ENCODE measurements at places on chromosomes 7 and 10.

DNA sequence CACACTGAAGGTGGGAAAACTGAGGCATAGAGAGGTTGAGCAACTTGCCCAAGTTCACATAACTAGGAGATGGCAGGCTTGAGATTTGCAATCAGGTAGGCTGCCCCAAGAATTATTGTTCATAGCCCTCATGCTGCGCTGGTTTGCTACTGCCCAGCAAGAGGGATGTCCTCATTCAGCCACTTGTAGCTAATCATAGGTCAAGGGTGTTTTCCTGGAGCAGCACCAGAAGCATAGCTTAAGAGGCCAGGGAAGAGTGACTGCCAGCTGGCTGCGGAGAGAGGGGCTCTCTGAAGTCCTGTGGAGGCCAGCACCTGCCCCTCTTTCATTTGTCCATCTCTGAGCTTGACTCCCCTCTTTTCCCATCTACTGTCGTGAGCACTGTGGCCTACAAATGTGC lies 15.0 kb downstream of the CDHR3 start:
- DNase-seq: peak; percentile 23

GRCh38 chr10:32411797-32412498 lies 34.0 kb upstream of the CCDC7 start:
- no peak for DNase-seq

DNA sequence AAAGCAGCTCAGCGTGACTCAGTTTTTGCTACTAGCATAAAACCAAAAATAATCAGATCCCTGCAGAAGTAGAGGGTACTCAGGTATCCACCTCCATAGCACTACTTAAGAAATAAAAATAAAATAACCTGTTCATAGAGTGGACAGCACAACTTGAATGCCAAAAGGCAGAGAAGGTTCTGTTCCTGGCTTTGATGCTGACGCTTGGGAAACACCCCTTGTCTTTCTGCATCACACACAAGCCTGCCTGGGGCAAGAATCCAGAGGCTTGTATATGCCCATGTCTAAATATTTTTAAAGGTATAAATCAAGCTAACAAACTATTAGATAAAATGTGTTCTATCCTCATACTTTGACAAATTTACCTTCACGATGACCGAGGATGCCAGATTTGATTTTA lies 207.3 kb downstream of the KIAA1217 start:
- no peak for DNase-seq

GRCh38 chr7:42144604-42145003 lies 92.4 kb downstream of the GLI3 start:
- no peak for DNase-seq

DNA sequence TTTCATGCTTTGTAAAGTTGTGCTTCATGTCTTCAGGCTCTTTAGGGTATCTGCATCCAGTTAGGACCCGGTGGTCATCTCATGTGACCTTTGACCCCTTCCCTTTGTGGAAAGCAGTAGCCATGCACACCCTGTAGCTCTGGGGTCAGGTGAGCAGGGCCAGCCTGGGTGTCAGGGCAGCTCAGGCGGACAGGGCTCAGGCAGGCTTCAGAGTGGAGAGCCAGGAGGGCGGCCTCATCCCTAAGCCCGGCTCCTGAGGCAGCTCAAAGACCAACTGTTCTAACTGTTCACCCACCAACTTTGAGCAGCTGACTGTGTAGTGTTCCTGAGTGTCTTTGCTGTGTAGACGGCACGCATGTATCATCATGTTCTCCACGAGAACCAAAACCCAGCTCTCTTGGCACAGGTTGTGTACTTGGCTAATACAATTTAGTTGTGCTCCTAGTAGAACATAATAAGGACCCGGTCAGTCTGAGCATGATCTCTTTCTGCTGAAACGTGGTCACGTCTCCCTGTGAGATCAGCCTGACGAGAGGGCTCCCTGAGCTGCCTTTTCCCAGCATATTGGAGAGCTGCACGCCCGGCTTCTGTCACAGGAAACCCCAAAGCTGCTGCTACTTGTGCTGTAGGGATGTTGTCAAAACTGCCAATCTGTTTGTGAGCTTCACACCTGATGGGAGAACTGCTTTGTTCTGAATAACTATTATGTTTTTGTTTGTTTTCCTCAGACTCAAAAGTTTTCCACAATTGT lies 30.0 kb downstream of the EEPD1 start:
- no peak for DNase-seq

GRCh38 chr10:101095550-101096213 lies 33.9 kb downstream of the KAZALD1 start:
- DNase-seq: peak; percentile 96

DNA sequence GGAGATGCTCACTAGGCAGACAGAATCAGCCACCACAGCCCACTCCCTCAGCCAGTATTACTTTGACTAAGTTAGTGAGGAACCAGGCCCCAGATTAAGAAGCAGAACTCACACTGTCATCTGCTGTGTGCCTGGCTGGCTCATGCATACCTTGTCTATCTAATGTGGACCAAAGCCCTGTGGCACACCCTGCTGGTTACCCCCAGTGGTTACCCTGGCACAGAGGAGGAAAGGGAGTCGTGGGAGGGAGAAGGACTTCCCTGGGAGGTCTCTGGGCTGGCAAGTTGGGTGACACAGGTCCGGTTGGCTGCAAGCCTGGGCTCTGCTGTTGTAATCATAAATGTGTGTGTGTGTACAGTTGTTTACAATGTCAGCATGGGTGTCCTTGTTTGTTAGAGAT lies 7.5 kb upstream of the SH2D4B start:
- no peak for DNase-seq

- DNase-seq: no peak
These were observed 309.5 kb downstream of the ATRNL1 start for GRCh38 chr10:115402699-115403098.

DNA sequence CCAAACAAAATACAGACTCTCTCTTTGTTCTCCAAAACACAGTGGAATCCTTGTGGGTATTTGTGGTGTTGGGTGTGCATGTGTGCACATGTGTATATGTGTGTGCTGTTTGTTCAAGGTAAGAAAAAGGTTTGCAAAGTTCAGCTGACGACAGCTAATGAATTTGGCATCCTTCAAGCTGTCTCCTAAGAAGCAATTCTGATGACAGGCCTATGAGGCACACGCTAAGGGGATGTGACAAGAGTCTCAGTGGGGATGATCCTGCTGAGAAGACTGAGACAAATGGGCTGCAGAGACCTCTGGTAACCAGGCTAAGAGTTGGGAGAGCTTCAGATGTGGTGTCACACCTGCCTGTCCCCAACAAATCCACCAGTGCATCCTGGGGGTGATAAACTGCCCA lies 26.5 kb upstream of the CELF2 start:
- DNase-seq: no peak

DNA sequence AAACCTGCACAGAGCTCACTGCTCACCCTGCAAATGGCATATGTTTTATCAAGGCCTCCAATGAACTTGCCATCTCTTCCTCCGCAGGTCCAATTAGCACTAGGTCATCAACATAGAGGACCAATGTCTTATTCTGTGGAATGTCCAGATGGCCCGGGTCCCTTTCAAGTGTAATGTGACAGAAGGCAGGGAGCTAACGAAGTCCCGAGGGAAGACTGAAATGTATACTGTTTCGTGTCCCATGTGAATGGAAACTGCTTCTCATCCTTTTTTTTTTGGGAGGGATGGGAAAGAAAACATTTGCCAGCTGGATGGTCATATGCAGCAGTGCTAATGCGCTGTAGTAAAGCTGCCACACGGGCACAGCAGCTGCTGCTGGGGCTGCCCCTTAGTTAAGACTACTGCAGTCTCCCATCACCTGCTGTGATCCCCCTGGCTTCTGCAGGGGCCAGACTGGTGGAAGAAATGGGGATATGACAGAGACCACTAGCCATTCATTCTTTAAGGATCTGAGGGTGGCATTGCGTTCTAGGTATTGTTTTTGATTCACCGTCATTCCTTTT lies 61.7 kb upstream of the CCNY start:
- no peak for DNase-seq

DNA sequence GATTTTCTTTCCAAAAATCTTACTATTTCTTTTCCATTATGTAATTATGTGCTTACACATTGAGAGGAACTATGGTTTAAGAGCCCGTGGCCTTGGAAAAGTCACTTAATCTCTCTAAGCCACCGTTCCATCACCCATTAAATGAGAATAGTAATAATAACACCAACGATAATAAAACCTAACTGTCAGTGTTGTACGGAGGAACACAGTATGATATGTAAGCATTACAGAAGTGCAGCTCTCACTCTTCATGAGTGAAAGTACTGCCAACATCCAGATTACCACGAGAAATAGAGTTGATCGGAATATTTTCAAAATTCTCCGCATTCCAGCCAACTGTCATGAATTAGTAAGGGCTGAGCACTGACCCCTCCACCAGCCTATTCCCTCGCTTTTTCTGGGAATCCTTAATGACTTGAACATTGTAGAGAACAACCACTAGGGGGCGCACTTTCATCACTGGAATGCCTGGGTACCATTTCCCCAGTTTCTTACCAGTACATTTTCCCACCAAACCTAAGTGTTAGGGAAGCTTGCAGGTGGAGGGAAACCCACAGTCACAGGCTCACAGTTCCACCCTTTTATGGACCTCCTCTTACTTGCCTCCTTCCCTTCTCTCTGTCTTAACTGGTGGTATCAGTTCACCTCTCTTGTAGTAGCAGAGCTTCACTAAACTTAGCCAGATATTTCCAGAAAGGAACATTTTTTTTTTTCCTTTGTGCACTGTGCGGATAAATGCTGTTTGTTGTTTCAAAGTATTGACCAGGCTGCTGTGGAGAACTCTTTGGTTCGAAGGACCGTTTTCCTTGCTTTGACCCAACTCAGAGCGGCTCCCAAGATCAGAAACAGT lies 27.8 kb downstream of the NKX2-3 start:
- DNase-seq: peak; percentile 66

DNA sequence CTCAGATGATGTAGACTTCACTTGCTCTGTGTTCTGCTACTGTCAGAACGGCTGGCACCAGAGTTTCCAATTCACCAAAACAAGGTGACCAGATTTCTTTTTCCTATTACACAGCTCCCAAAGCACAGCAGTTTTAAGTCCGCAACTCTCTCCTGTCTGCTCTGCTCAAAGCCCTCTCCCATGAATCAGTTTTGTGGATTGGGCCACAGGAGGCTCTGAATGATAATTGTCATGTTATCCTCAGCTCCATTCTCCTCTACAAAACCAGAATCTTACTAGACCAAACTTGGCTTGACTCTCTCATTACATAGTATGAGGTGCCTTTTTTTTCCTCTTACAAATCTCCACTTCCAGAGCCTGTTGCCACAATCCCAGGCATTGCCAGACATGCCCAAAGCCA lies 223.5 kb downstream of the SNX13 start:
- no peak for DNase-seq

- no peak for DNase-seq
These were observed 437.8 kb downstream of the PLXDC2 start for GRCh38 chr10:20254078-20254477.

GRCh38 chr7:15215616-15216015 lies 313.1 kb upstream of the DGKB start:
- no peak for DNase-seq

- no peak for DNase-seq
These were observed 90.4 kb downstream of the ZMIZ1 start for GRCh38 chr10:79159141-79159651.

GRCh38 chr10:125222515-125223308 lies 62.3 kb upstream of the CTBP2 start:
- no peak for DNase-seq

DNA sequence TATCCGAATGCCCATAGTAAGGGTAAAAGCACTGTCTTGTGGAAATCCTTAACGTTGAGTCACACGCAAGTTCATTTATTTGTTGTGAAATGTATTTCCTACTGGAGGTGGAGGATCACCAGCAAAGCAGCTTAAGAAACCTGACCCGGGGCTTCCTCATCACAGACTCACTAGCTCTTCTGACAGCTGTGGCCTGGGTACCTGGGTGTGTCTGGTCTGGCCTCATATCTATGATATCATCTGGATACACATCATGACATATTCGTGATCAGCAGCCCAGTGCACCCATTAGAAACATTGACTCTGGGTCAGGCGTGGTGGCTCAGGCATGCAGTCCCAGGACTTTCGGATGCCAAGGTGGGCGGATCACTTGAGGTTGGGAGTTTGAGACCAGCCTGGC lies 8.8 kb downstream of the DRGX start:
- no peak for DNase-seq

- no peak for DNase-seq
These were observed 21.8 kb downstream of the NT5C2 start for GRCh38 chr10:103171278-103171677.

- no peak for DNase-seq
These were observed 225.2 kb upstream of the TCERG1L start for GRCh38 chr10:131536676-131537075.

DNA sequence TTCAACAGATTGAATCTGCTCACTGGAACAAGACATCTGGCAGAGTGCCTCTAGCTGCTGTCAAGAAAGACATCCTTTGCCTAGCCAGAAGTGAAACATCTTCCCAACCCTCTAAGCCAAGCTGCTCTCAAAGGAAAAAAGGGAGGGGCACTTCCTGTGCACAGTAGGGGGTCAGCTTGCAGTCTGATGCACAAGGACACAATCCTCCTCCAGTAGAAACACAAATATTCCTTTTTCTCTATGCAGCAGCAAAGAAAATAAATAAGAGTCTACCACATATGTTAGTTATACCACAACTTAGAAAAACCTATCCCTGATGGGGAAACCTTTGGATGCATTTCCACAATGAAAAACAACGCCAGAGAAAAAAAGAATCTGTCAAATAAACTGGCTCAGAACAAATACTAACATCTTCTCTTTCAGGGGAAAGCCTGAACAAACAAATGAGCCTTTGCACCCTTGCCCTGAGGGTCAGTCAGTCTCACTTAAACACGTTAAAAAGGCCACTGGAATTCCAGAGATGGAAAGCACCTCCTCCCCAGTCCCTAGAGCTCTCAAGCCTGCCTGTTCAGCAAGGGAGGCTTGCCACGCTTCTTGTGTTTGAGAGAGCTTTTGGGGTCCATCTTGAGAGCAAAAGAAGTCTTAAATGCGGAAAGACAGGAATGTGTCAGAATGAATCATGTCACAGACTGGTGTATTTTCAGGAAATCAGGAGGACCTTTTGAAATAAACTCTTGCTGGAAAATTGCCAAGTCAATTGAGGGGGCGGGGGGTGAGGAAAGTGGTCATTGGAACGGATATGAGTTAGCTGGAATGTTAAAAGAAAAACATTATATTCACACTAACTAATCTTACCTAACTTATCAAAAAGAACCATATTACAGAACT lies 7.5 kb downstream of the LAMB1 start:
- no peak for DNase-seq

GRCh38 chr7:2158331-2159175 lies 74.2 kb downstream of the MAD1L1 start:
- peak; percentile 70 for DNase-seq

GRCh38 chr7:133645884-133646391 lies 393.1 kb downstream of the EXOC4 start:
- peak; percentile 15 for DNase-seq

- DNase-seq: no peak
These were observed 265.7 kb upstream of the NPY start for GRCh38 chr7:24018331-24018730.

- no peak for DNase-seq
These were observed 66.9 kb downstream of the EGFR start for GRCh38 chr7:55085511-55086412.
